ENCODE measurements at places on chromosomes 5 and 9.

DNA sequence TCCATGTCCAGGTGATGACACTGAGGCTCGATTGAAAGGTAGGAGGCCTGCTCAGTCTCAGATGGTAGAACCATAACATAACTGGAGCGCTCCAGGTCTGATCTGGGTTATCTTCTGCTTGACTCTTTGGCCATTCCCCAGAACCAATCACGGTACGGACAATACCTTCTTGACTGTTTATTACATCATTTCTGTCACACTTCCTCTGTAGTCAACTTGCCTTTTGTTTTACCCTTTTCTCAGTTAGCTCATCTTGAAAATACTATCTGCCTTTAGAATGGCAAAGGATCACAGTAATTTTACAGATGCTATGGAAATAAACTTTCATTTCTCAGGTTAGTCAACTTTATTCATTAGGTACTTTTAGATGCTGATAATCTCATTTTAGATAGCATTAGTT lies 22.4 kb downstream of the GLRA1 start:
- DNase-seq, result no peak

GRCh38 chr5:38534156-38534453 lies 22.3 kb downstream of the LIFR start:
- no peak for DNase-seq

- DNase-seq, result no peak
Observed at GRCh38 chr9:36928670-36929349, 105.3 kb downstream of the PAX5 start.

GRCh38 chr9:116791326-116791725 lies 104.2 kb downstream of the TRIM32 start:
- DNase-seq, result no peak

- peak; percentile 12 for DNase-seq
Observed at GRCh38 chr9:6827439-6828145, 69.8 kb downstream of the KDM4C start.

- no peak for DNase-seq
Observed at GRCh38 chr5:8984386-8984785, 561.5 kb downstream of the SEMA5A start.

DNA sequence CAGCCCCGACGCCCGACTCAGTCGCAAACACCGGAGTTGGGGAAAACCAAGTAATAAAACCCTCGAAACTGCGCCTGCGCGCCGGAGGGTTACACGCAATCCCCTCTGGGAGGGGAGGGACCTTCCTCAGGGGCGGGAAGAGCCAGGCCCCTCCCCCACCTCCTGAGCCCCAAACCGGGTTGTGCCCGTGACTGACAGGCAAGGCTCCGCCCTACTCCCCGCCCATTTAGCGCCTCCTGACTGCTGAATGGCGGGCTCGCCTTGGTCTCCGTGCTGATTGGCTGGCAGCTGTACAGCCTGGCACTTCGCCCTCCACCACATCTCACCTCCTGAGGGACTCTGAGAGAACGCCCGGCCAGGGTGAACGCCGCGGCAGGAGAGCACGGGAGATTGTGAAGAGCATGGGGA lies at the start of gene PRDM9:
Gene PRDM9 (plus strand): TSS at position 332 of the 408 bp plus-strand sequence. CDS start 1,425 bp downstream, outside the sequence.
- DNase-seq, result no peak

DNA sequence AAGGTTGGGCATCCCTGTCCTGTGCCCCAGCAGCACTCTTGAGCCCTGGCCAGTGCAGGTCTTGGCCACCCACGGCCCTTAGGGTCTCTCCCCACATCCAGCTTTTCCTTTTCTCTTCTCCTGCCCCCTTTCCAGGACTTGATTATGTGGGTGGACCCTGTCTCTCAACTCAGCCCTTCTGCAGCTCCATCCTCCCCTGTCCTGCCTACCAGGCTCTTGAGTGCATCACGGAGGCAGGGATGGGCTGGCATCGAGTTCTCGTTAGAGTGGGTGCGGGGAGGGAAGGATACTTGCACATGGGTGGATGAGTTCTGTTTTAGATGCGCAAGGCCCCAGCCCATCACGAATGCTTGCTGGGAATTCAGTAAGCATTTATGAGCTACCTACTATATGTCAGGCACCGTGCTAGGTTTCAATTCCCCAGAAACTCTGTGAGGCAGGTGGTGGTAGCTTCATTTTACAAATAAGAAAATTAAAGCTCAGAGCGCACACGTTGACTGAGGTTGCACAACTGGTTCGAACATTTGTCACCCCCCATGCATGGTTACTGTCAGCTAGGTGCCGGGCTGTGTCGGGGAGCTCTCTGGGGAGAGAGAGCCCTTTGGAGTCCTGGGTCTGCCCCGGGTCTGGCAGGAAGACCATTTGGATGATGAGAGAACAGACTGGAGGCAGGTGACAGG lies 144.6 kb upstream of the PITX1 start:
- DNase-seq, result no peak

DNA sequence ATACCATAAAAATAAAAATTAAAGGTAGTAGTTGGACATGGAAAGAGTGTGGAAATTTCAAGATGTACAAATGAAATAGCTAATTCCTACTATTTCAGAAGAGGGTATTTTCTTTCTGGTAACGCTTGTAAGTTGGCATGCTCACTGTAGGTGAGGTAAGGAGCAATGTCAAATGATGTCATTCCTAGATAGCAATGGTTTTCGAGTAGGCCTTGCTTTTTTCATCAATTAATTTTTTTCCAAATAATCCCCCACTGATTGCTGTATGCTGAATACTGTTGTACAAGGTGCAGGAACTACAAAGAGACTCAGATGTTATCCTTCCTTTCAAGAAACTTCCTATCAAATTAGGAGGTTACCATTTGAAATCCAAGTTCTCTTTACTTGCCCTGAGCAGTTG lies 928 bp upstream of the SELENOP start:
- no peak for DNase-seq

- DNase-seq, result no peak
Observed at GRCh38 chr5:153569036-153569435, 78.6 kb downstream of the GRIA1 start.

DNA sequence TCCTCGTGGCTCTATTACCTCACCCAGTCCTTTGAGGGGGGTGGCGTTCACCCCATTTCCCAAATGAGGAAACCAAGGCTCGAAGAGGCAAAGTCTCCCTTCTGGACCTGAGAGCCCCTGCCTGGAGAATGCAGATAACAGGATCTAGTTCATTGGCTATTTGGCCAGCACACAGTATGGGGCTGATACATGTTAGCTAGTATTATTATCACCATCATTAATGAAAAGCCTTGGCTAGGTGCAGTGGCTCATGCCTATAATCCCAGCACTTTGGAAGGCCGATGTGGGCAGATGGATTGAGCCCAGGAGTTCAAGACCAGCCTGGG lies 4.3 kb downstream of the SH3GLB2 start:
- DNase-seq, result no peak

DNA sequence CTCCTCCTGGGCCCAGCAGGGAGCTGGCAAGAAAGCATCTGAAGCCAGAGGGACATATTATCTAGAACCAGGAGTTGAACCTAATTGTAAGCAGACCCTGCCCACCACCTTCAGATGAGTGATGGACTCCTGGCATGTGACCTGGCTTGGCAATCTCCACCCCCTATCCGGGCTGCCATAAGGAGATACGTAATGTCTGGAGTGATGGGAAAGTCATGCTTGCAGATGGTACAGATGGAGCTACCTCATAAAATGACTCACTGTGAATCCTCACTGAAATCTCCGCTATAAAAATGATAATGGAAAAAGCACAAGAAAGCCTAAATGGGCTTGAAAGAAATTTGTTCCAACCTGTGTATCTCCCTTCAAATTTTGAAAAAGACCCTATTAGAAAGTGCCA lies 157.5 kb downstream of the DMRT2 start:
- DNase-seq, result no peak

GRCh38 chr5:130135506-130135905 lies 231.2 kb downstream of the CHSY3 start:
- no peak for DNase-seq

- no peak for DNase-seq
Observed at GRCh38 chr5:90898326-90899013, 339.9 kb downstream of the ADGRV1 start.

- no peak for DNase-seq
Observed at GRCh38 chr5:150499437-150499956, 8.4 kb upstream of the NDST1 start.

DNA sequence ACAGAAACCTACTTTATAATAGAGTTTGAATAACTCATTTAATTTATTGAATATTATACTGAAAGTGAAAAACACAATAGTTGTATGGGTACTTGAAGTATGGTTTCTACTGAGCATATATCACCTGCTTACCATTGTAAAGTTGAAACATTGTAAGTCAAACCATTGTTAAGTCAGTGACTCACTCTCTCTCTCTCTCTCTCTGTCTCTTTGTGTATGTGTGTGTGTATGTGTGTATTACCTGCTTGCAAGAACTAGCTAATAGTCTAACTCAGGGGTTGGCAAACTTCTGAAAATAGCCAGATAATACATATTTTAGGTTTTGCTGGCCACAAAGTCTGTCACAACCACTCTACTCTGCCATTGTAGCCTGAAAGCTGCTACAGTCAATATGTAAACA lies 564.3 kb upstream of the ZNF608 start:
- no peak for DNase-seq

DNA sequence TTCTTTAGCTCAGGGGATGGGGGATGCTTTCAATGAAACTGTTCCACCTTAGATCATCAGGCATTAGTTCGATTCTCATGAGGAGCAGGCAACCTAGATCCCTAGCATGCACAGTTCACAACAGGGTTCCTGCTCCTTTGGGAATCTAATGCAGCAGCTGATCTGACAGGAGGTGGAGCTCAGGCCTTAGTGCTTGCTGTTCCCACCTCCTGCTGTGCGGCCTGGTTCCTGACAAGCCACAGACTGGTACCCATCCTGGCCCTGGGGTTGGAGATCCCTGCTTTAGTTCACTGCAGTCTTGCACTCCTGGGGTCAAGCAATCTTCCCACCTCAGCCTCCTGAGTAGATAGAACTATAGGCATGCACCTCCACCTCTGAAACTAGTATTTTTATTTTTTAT lies 1369.8 kb upstream of the NUDT12 start:
- no peak for DNase-seq

GRCh38 chr5:139422307-139422893 lies 16.9 kb downstream of the DNAJC18 start:
- DNase-seq, result peak; percentile 73

DNA sequence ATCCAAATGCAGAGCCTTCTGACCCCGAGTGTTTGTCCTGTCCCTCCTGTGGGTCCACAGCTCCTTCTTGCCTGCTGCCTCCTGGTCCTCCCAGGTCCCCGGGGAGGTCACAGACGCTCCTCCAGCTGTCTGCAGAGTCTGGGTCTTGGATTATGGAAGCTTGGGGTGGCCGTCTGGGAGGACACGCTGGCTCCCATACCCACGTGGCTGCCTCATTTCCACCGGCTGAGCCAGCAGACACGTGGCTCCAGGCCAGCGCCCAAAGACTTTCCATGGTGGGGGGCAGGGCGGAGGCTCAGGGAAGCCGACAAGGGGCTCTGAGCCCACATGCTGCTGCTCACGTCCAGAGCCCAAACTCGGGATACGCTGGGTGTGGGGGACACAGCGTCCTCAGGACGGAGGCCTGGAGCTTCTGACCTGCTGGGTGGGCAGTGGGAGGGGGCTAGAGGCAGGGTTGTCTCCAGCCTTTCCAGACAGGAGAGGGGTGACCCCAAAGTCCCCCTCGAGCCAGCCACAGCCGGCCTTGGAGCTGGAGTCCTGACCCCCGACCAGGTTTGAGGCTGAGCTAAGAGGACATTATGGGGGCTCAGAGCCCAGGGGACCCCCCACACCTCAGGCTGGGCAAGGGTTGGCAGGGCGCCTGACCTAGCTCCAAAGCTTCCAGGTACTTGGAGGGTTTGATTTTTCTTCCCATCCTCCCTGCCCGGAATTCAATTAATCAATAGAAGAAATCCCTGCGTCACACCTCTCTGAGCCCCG lies 24.2 kb upstream of the RNU6ATAC start:
- no peak for DNase-seq

GRCh38 chr9:121807069-121807822 lies 155.8 kb downstream of the DAB2IP start:
- DNase-seq, result no peak

DNA sequence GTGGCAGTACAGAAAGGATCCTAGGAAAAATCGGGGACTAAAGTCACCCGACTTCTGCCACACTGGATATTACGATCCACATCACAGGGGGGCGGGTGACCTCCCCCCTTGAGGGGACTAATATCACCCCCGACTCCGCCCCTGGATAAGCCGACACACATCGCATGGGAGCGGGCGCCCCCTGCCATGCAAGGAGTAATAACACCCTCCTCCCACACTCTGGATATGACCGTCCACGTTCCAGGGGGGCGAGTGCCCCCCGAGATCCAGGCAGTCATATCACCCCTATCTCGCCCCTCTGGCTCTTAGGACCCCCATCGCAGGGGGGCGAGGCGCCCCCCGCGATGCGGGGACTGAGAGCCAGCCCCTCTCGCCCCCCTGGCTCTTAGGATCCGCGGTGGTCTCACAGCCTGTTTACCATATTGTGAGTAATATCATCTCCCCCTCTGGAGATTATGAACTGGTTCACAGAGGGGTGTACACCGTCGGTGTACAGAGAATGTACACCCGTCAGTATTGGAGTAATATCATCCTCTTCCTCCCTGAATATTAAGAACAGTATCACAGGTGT lies 423.0 kb downstream of the DIRAS2 start:
- DNase-seq, result peak; percentile 67

- DNase-seq, result no peak
Observed at GRCh38 chr9:127825319-127826051, 22.8 kb downstream of the FPGS start.

DNA sequence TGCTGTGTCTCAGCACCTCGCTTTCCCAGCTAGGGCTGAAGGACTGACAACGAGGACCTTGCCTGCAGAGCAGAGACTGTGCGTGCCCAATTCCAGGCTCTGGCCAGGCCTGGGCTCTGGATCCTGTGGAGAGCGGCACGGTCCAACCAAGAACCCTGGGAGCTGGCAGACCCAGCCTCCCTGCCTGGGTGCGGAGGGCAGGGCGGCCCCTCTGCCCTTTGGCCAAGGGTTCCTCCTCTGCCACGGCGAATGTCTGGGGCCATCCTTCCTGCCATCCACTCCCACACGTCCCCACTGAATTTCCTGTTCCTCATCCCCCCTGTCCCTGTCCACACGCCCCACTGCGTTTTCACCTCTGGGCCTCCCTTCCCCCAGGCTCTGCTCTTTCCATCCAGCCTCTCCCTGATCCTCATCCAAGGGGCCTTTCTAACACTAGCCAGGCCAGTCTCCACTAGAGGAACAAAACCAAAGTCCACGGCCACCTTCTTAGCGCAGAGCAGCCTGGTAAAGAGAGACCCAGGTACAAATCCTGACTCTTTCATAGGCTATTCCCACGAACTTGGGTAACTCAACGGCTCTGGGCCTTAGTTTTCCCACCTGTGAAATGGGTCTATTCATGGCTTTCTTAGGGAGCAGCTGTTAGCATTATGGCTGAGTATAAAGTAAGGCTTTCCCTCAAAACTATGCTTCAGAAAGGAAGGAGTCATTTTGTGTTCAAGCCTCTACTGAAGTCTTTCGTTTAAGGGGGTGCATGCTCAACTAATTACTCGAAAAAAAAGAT lies 95.5 kb upstream of the PHYKPL start:
- no peak for DNase-seq

DNA sequence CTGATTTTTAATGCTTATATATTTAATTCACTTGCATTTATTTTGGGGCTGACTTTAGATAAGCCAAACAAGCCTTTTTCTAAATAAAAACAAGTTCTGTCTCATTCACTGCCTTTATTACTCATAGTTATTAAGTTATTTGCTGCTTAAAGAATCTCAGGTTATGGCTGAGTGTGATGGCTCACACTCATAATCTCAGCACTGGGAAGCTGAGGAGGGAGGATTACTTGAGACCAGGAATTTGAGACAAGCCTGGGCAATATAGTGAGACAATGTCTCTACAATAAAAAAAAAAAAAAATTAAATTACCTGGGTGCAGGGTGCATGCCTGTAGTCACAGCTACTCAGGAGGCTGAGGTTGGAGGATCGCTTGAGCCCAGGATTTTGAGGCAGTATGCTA lies 85.0 kb upstream of the MAN2A1 start:
- DNase-seq, result no peak

Measured in stimulated activated effector memory CD8-positive, alpha-beta T cell treated with anti-CD3 and anti-CD28 coated beads, Interleukin-12 subunit alpha, Interleukin-12 subunit beta, amount 100 ng/mL, for 72 hours (primary cell).